Stimulated activated naive CD8-positive, alpha-beta T cell treated with anti-CD3 and anti-CD28 coated beads, Interleukin-15, amount 100 ng/mL, for 72 hours (primary cell): ENCODE measurements at places on chromosomes 7 and 10.
A peak's percentile ranks its signal among the peaks of the same experiment; 100 is the strongest.

DNA sequence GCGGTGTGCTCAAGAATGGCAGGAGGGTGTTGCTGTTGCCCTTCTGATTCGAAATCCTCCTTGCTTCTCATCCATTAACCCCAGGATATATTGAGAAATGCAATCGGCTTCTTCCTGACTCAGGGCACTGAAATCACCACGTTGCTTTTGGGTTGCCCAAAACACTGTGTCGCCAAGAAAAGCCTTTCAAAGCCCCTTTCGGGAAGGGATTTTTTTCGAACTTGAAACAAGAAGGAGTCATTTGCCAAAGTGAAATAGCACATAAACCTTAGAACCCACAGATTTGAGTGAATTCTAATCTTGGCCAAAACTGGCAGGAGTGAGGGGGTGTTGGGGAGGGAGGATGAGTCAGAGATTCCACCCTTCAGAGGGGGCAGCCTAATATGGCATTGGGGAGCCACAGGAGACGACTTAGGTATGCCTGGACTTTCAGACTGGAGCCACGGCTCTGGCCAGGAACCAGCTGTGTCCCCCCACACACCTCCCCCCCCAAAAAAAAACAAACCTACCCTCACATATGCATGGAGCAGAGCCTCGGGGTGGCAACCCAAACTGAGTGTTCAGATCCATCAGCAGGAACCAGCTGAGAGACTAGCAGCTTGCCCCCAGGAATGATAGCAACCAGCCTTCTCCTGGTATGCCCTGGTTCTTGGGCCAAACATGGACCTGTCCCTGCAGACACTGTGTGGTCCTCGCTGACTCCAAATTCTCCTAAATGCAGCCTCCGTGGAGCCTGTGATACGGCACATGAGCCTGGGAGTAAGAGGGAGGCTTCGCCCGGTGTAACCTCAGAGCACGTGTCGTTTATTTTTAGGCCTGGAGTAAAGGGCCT lies 138.4 kb downstream of the FGFR2 start:
- DNase-seq: no peak

DNA sequence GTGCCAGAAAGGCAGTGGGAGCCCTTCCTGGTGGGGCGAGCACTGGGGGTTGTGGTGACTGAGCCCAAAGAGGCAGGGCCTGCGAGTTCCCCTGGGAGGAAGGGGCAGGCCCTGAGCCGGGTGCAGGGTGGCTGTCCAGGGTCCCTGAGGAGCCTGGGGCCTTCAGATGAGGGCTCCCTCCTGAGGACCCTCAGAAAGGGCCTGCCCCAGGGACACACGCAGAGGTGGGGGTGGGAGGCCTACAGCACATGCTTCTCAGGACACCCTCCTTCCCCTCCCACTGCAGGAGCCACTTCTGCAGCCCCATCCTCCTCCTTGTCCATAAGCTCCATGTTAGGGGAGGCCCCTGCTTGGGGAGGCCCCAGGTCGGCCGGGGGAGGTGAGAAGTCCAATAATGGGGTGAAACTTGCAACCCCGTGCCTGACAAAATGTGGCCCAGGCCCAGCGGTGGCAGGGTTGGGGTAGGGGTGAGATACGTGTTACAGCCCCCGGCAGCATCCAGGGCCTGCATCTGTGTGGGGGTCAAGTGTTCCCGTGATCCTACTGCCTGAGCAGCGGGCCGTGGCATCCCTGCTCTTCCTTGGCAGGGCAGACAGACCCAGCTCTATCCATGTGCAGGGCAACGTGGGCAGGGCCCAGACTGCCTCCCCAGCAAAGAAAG lies 31.8 kb upstream of the RET start:
- DNase-seq: peak; percentile 0

GRCh38 chr10:74542077-74542476 lies 284.3 kb upstream of the KAT6B start:
- no peak for DNase-seq

DNA sequence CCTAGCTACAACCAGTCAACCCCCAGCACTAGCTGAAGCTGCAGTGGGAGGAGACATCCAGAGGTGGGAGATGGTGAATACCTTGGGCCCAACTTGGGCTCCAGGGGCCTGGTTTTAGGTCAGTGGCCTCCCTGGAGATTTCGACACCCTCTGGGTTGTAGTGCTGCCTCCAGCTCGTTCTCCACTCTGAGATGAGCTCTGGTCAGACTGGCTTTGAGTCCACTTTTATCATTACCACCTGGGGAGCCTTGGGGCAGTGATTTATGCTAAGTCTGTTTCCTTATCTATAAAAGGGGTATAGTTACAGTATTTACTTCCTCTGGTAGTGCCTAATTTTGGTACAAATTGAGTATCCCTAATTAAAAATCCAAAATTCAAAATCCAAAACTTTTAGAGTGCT lies 22.8 kb downstream of the PPIA start:
- no peak for DNase-seq
